ENCODE measurements at places on chromosomes 5 and 9.

DNA sequence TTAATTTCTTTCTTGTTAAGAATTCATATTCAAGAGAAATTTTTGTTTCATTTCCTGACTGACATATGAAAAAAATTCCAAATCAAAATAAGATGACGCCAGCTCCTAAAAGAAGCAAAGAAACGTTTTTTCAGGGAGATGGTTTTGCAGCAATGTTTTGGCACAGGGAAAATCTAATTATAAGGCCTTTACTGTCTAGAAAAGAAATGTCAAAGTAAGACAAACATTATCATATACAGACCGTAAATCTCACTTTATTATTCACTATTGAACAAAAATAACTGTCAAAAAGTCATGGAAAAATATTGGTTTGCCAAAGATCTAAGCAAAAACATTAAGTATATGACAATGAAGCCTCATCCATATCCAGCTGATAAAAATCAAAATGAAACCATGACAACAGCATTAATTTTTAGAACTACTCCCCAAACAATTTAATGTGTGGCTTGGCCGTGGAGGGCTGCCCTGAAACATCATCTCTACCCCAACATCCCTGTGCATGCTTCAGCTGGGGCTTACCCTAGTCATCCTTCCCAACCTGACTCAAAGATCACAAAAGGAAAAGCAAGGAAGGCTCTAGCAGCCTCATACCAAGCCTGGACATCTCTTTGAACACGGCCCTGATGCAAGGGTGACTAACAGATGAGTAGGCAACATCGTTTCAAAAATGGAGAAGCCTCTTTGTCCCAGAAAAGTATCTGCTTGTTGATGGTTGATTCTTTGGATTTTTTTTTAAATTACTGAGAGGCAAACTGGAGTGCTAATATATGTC, 95.6 kb downstream of the ARSB start:
- DNase-seq: no peak

DNA sequence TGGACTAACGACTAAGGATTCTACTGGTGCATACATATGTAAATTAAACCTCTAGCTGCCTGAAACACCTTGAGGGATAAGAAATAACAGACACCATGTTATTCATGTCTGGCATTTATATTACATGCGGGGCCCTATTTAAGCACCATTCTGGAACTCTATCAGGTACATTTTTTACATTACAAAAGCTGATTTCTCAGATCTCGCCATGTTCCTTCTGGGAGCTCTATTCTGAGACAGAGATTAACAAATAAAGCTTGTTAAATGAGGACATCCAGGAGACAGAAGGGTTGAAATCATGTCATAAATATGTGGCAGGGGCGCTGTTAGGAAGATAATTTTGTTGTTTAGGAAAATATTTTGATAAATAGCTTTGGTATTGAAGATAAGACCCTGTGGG, 93.4 kb upstream of the SLIT3 start:
- DNase-seq: no peak

GRCh38 chr9:21988056-21988990, 5.9 kb downstream of the CDKN2A start:
- DNase-seq: no peak

GRCh38 chr9:105073147-105073546, 145.2 kb upstream of the ABCA1 start:
- no peak for DNase-seq

- DNase-seq: no peak
These were observed 50.5 kb upstream of the TNFSF15 start for GRCh38 chr9:114856215-114856941.

- no peak for DNase-seq
These were observed 63.7 kb downstream of the CXXC5 start for GRCh38 chr5:139711906-139712224.

- no peak for DNase-seq
These were observed 5.6 kb upstream of the SPARC start for GRCh38 chr5:151692312-151692711.

GRCh38 chr9:3750321-3750720, 224.5 kb upstream of the RFX3 start:
- DNase-seq: no peak

DNA sequence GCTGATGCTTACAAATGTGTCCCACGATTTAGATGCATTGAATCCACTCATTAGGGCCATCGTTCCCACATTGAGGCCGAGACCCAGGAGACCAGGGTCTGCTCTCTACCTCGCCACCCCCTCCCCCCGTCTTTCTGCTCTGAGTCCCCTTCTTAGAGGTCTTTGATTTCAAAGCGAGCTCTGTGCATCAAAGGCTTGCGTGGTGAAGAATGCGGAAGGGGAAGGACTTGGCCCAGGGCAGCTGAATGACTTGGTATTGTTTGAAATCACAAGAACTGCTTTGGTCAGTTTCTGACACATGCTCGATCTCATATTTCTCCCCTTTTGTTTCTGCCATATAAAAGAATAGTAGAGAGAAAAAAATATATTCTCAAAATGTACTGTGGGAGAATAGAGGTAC, 78.3 kb upstream of the IRX1 start:
- DNase-seq: no peak

- DNase-seq: no peak
These were observed 192.1 kb upstream of the RGMB start for GRCh38 chr5:98581112-98581997.

Data from stimulated activated CD4-positive, alpha-beta T cell treated with anti-CD3 and anti-CD28 coated beads, Interleukin-12 subunit alpha, Interleukin-12 subunit beta, amount 100 ng/mL, for 4 hours (primary cell).